ENCODE measurements at places on chromosomes 2 and 18.
A peak's percentile ranks its signal among the peaks of the same experiment; 100 is the strongest.

GRCh38 chr2:8488001-8488738 is 193.7 kb upstream of the ID2 start:
- DNase-seq, result no peak

DNA sequence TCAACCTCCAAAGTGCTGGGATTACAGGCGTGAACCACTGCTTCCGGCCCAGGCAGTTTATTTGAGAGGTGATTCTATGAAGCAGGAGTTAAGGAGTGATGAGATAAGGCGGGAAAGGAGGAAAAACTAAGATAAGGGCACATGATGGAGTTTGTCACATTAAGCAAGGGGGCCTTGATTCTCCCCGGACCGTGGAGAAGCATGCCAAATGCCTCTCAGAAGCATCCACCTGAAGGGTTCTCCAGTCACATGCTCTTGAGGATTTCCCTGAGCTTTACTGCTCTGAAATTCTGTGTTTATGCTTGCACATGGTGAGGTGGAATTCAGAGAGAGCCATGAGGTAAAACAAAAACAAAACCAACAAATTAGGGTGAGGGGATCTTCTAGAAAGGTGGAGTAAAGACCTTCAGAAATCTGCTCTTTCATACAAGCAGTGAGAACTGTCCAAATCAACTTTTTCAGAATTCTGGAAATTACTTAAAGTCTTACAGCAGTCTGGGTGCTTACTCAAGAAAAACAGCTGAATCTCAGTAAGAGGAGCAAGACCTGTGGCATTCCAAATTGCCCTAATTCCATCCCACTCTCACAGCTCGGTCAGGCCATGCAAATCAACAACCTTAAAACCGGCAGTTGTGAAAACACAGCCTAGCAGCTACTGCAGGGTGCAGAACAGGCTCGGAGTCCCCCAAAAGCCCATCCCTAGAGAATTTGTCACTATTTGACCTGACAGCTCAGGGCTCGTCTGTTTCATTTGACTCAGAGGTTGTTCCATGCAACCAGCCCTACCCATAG is 69.1 kb upstream of the CTLA4 start:
- no peak for DNase-seq

- no peak for DNase-seq
Measured at GRCh38 chr2:54191361-54192135, 64.5 kb downstream of the TSPYL6 start.

GRCh38 chr2:201116959-201117734 is 1.2 kb downstream of the CFLAR start:
- peak; percentile 62 for DNase-seq

DNA sequence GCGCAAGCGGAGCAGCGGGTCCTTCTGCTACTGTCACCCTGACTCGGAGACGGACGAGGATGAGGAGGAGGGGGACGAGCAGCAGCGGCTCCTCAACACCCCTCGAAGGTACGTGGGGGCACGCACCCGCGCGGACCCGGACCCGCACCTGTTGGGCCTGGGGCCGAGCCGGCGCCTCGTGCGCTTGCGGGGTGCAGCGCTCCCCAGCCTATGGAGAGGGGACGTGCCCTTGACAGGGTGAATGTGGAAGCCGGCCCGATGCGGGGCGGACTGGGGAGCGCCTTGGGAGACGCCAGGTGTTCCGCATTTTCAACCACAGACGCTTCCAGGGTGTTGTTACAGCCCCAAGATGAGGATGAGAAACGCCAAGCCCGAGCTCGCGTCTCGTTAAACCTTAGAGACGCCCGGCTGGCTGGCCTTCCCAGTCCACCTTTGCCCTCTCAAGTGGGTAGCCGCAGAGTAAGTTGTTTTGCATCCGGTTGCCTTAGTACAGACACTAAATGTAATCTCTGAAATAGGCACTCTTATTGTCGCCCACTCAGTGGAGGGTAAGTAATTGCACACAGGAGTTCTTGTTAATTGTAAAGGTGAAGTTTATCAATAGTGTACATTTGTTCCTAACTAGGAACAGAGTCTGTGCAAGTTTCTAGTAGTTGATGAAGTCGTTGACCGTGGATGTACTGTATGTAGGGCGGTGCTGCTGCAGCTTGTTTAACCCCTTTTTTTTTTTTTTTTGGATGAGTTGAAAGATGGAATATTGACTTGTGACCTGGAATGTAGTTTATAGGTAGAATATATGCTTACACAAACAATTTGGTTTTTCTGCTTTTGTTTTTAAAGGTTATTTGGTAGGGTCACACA is 815 bp downstream of the GMCL1 start:
- DNase-seq, result peak; percentile 21

GRCh38 chr2:188693111-188693510 is 281.1 kb upstream of the COL3A1 start:
- no peak for DNase-seq
